Left renal pelvis (tissue), 4 donors: ENCODE measurements at places on chromosomes 5 and 9. TPM values are rescaled to one million over a fixed set of nuclear protein-coding genes. Genes with fewer than 3 reads are reported as not detected.

- no peak for DNase-seq
Observed at GRCh38 chr9:5846501-5846921, 13.6 kb upstream of the ERMP1 start.

DNA sequence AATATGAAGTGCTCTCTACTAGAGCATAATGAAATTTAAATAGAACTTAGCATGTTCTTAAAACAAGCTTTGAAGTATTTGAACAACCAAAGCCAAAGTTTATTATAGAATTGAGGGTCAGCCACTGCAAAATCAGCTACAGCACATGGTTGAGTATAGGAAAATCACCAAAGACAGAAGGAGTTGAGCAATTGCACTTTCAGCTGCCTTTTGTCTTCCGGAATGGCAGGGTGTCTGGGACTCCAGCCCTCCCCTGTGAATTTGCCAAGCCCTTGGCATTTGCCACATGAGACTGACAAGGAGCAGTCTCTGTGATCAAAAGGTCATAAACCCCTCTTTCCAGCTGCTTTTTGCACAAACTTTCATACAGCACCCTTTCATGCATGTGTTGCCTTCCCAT lies 8.5 kb upstream of the LURAP1L start:
- DNase-seq = no peak

- DNase-seq = no peak
Observed at GRCh38 chr5:125310749-125311148, 564.3 kb upstream of the ZNF608 start.

DNA sequence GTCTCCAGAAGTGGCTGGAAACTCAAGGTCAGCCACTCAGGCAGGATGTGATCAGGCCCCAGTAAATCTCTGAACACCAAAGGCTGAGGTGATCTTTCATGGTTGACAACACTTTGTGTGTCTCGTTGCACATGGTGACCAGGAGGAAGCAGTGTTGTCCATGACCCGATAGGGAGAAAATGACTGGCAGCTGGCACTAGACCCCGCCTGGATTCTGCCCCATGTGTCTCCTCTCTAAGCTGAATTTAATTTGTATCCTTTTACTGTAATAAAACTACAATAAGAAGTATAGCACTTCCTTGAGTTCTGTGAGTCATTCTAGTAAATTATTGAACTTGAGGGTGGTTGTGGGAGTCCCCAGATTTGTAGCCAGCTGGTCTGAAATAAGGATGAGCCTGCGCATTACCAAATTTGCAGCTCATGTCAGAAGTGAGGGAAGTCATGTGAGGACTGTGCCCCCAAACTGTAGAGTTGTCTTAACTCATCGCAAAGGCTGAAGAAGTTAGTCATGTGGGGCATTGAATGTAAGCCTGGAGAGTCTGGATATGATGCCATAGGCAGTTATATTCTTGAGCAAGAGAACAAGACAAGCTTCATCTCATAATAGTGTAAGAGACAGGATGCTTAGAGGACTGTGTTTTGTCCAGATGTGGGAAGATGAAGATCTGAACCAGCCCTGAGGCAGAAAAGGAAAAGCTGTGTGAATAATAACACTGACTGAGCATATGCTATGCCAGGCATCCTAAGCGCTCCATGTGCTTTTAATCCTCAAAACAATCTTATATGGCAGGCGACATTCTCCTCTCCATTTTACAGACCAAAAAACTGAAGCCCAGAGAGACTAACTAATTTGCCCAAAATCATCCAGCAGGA lies 55.9 kb downstream of the TMEM215 start:
- no peak for DNase-seq

DNA sequence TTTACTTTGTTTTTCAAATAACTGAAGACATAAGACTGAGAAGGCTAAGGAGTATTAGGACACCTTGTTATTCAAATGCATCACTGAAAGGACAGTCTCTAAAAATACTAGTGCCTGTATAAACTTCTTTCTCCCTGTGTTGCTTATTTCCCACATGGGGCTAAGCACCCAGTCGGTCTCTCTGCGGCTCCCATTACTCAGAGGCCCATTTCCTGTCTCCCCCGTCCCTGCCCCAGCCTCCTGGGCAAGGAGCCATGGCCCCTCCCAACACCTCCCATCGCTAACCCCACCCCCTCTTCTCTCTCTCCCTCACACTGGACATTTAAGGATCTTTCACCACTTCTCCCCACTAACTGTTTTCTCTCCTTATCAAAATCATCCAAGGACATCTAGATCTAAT lies 81.9 kb downstream of the EBF1 start:
- DNase-seq = no peak

Gene GRM6
- polyA plus RNA-seq = 1.1 TPM

- no peak for DNase-seq
Observed at GRCh38 chr5:138606378-138607064, 31.3 kb upstream of the HSPA9 start.

Gene ADAMTS16
- polyA plus RNA-seq = 74.6 TPM

GRCh38 chr5:54150841-54151240 lies 159.5 kb downstream of the ARL15 start:
- DNase-seq = no peak
